Large intestine (tissue), 12 donors: ENCODE measurements at places on chromosomes 11 and 22.

DNA sequence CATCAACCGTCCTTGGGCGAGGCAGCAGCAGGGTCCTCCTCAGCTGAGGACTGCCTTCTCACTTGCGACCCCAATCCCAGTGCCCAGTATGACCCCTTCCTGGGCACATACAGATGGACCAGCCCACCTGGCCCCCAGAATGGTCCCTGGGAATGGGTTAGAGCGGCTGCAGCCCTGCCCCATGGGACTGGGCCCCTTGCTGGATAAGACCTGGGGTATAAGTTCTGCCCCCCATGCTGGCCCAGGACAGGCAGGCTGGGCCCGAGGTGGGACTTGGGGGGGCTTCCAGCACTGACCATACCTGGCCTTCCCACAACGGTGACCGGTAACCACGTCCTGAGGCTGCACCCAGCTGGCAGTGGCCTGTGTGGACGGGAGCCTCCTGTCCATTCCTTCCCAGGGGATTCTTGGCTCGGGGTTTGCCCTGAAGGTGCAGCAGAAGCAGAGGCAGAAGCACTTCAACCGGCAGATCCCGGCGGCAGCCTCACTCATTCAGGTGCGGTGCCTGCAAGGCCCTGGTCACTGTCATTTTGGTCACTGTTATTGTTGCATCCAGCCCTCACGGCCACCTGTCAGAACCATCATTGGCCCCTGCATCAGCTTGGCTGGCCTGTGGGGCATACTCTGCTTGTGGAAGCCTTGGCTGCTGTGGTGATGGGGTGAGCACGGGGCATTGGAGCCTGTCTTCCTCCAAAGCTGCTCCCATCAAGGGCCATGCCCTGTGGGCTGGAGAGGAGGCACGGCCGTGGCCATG lies 114.8 kb downstream of the KCNQ1OT1 start:
- H3K4me1 ChIP-seq, result peaks cover 6% of the 10 kb centered on the region
- H3K27ac ChIP-seq, result no peak overlapping the region
- no peaks in the 10 kb centered on the region for H3K27me3 ChIP-seq
- H3K36me3 ChIP-seq, result peaks cover 6% of the 10 kb centered on the region

GRCh38 chr11:42674436-42674835 lies 637.4 kb upstream of the API5 start:
- no peak overlapping the region for H3K27ac ChIP-seq
- no peaks in the 10 kb centered on the region for H3K4me1 ChIP-seq
- no peak for DNase-seq
- no peaks in the 10 kb centered on the region for H3K27me3 ChIP-seq
- no peaks in the 10 kb centered on the region for H3K36me3 ChIP-seq
- H3K4me3 ChIP-seq, result no peak overlapping the region

- no peaks in the 10 kb centered on the region for H3K27me3 ChIP-seq
- DNase-seq, result peak; percentile 49
- H3K27ac ChIP-seq, result no peak overlapping the region
- H3K4me1 ChIP-seq, result peaks cover 59% of the 10 kb centered on the region
- H3K4me3 ChIP-seq, result no peak overlapping the region
Observed at GRCh38 chr11:76796511-76797198, 13.5 kb downstream of the TSKU start.

GRCh38 chr22:23685205-23685784 lies 5.5 kb upstream of the RGL4 start:
- H3K36me3 ChIP-seq, result peaks cover 45% of the 10 kb centered on the region
- H3K27ac ChIP-seq, result no peak overlapping the region
- no peaks in the 10 kb centered on the region for H3K4me1 ChIP-seq

- DNase-seq, result no peak
- no peaks in the 10 kb centered on the region for H3K27me3 ChIP-seq
- no peak overlapping the region for H3K27ac ChIP-seq
- no peak overlapping the region for H3K4me3 ChIP-seq
- no peaks in the 10 kb centered on the region for H3K4me1 ChIP-seq
Observed at GRCh38 chr11:100821198-100821597, 134.1 kb downstream of the ARHGAP42 start.

DNA sequence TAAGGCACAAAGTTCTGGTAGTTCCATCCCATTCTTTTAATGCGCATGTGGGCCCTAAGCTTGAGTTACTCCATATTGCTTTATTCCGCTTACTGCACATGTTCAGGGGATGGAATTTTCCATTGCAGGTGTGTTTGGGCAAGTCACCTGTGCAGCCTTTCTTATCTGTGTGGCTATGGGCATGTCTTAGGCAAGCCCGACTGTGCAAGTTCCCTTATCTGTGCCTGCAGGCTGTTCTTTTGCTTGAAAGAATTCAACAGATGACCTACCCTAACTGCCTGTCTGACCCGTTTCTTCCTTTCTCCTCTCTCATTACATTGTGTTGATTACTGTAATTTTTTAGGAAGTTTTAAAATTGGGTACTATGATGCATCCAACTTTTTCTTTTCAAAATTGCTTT lies 363.6 kb downstream of the TTC28 start:
- no peaks in the 10 kb centered on the region for H3K36me3 ChIP-seq
- H3K4me3 ChIP-seq, result no peak overlapping the region
- DNase-seq, result no peak
- H3K27me3 ChIP-seq, result no peaks in the 10 kb centered on the region
- H3K4me1 ChIP-seq, result no peaks in the 10 kb centered on the region

DNA sequence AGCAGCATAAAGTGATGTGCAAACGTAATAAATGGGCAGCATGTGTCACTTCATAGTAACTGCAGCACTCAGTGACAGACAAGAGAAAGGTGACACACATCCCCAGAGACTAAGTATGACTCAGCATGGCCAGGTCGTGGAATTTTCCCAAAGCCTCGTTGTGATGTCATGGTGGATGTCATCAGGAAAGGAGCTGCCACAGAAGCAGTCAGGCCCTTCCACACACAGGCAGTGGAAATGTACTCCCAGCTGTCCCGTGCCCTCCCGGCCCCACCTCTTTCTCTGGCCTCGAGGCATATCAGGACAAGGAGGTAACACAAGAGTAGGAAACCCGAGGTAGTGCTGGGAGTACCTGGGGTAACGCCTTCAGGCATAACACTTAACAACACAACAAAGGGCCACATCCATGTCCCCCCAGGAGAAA lies 8.1 kb downstream of the PC start:
- DNase-seq, result no peak
- H3K4me1 ChIP-seq, result no peaks in the 10 kb centered on the region
- peaks cover 2% of the 10 kb centered on the region for H3K36me3 ChIP-seq
- H3K4me3 ChIP-seq, result no peak overlapping the region

- peaks cover 6% of the 10 kb centered on the region for H3K4me1 ChIP-seq
- H3K36me3 ChIP-seq, result no peaks in the 10 kb centered on the region
- DNase-seq, result peak; percentile 49
Observed at GRCh38 chr11:75547617-75548058, 14.4 kb upstream of the SERPINH1 start.

DNA sequence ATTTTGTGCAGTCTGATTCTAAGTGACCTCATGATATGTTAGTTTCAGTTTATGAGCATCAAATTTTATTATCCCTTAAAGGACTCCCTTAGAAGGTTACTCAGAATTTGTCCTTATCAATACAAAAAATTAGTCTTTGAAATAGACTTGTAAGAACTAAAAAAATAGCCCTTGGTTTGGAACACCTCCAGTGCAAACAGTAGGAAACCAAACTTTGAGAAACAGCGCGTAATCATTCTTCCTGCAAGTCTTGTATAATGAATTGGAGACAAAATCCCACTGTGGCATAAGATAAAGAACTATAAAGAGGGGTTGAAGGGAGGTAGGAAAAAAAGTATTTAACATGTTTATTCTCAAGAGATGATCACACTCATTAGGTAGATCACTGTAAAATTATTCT lies 10.8 kb upstream of the MSANTD4 start:
- DNase-seq, result no peak
- H3K4me3 ChIP-seq, result no peak overlapping the region
- peaks cover 4% of the 10 kb centered on the region for H3K4me1 ChIP-seq
- H3K27me3 ChIP-seq, result no peaks in the 10 kb centered on the region

GRCh38 chr11:69770540-69770939 lies 4.6 kb downstream of the FGF4 start:
- no peak overlapping the region for H3K4me3 ChIP-seq
- no peak overlapping the region for H3K27ac ChIP-seq
- peaks cover 61% of the 10 kb centered on the region for H3K27me3 ChIP-seq
- H3K36me3 ChIP-seq, result no peaks in the 10 kb centered on the region
- DNase-seq, result no peak

DNA sequence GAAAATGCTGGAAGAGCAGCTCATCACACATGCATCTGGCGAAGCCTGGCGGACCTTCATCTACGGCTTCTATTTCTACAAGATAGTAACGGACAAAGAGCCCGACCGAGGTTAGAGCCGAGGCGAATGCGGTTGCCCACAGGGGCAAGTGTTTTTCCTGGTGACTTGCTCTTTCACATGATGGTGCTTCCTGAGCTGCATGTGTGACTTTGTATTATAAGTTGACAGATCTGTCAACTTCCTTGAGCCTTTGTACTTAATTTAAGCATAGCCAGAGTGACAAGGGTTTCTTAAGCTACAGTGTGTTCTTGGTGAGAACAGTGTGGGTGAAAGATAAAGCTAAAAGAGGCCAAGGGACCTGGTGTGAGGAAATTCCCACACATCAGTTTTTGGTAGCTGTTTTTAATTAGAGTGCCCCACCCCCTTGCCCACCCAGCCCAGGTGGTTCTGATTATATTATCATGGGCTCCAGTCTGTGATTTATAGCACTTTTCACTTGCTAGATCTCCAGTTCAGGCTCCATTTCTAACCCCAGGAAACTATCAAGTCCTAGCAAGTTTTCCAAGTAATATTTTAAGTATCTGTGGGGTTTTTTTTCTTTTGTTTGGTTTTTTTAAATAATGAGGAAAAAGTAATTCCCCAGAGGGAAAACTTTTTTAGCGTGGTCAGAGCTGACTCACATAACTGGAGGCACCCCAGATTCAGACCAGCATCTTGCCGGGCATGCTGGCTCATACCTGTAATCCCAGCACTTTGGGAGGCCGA lies 68.0 kb upstream of the YWHAH start:
- no peaks in the 10 kb centered on the region for H3K27me3 ChIP-seq
- no peak overlapping the region for H3K27ac ChIP-seq
- H3K4me3 ChIP-seq, result no peak overlapping the region
- no peaks in the 10 kb centered on the region for H3K4me1 ChIP-seq

DNA sequence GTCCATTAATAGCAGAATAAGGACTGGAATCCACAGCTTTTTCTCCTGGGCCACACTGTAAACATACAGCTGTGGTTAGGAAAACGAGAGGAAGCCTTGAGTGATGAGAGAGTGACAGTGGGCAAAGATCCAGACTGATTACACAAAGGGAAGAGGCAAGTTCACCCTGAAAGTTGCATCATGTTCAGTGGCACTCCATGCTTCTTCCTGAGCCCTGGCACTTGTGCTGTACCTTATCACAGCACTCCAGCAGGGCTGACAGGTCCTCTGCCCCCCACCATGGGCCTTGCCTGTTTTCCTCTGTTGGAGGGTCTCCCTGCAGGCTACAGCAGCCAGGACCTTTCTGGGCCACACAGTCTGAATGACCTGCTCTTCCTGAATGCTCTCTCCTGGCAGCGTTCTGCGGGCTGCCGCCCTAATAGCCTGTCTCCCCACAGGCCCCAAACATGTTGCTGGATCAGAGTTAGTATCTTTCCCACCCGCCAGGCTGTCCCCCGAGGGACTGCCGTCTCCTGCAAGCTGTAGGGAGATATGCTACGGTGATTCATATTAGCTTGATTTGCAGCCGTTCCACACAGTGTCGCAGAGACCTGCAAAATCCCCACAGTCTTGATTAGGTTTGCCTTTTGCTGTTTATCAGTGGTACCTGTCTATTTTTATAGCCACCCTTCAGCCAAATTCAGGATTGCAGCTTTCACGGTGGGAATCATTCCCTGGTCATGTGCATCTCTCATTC lies 60.2 kb downstream of the NTM start:
- no peak overlapping the region for H3K27ac ChIP-seq
- no peak overlapping the region for H3K4me3 ChIP-seq
- DNase-seq, result no peak
- H3K27me3 ChIP-seq, result no peaks in the 10 kb centered on the region

GRCh38 chr22:24952837-24953383 lies 394 bp downstream of the KIAA1671 start:
- peak overlapping the region; percentile 59 for H3K4me3 ChIP-seq
- DNase-seq, result no peak
- H3K27me3 ChIP-seq, result no peaks in the 10 kb centered on the region
- H3K36me3 ChIP-seq, result no peaks in the 10 kb centered on the region
- H3K27ac ChIP-seq, result peak overlapping the region; percentile 76

DNA sequence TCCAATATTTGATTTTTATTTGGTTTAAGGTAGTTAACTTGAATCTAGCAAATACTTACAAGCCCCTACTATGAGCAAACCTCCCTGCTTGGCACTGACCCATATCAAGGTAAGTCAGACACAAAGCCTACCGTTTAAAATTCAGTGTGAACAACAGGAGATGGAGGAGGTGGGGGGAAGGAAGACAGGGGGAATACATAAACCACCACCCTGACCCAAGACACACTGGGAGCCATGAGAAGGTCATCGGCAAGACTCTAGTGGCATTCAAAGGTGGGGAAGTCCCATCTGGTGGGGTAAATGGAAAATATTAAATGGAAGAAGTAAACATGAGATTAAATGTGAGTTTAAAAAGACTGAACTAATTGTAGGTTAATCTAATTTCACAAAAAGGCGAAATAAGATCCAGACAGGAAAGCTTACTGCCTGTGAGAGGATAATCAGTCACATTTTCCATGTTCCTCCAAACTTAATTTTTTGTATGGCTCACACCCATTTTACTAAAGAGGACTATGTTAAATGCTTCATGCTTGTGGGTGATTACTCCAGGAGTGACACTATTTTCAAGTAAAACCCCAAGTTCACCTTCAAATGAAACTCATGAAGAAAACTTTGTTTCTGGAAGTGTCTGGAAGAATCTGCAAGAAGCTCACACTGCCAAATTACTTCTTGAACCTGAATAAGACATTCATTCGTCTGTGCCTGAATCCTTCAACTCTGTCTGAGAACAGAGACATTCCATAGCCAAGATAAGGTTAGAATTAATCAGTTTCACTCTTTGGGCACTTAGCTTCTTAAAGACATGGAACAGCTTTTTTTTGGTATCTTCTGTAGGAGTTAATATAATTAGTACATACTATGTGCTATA lies 51.7 kb downstream of the PITPNB start:
- no peak for DNase-seq
- H3K36me3 ChIP-seq, result peaks cover 7% of the 10 kb centered on the region
- no peaks in the 10 kb centered on the region for H3K27me3 ChIP-seq
- no peak overlapping the region for H3K4me3 ChIP-seq
- H3K27ac ChIP-seq, result peak overlapping the region; percentile 90
- peaks cover 67% of the 10 kb centered on the region for H3K4me1 ChIP-seq

GRCh38 chr22:40237788-40238424 lies 60.2 kb downstream of the TNRC6B start:
- no peak overlapping the region for H3K4me3 ChIP-seq
- no peak overlapping the region for H3K27ac ChIP-seq
- DNase-seq, result no peak
- no peaks in the 10 kb centered on the region for H3K4me1 ChIP-seq

DNA sequence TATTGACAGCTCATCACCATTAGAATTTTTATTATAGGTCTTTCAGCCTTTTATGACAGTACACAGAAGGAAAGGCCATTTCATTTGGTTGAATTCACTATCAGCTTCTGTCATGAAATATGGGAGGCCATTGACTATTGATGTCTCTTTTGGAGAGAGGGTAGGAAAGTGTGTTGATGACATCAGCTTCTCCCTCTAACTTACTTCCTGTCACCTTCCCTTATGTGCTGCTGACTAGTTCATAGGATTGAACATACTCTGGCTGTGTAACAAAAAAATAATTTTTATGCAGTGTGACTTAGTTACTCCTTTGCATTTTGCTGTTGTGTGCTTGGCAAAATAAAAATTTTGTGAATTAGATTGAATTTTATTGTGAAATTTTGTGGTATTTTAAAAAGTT lies 769.2 kb downstream of the METTL15 start:
- H3K36me3 ChIP-seq, result no peaks in the 10 kb centered on the region
- no peak overlapping the region for H3K4me3 ChIP-seq
- H3K27ac ChIP-seq, result no peak overlapping the region
